Smooth muscle cell of the umbilical artery (primary cell): ENCODE measurements at places on chromosomes 4 and X. TPM values are rescaled to one million over a fixed set of nuclear protein-coding genes. Genes with fewer than 3 reads are reported as not detected.

Gene MAGED4
- total RNA-seq: 53.1 and 89.1 TPM in 2 replicates

Gene TCEAL6
- not detected in 2 replicates for total RNA-seq

Gene TGIF2LX
- total RNA-seq: not detected in 2 replicates

Gene SORCS2
- 2.3 and 3.3 TPM in 2 replicates for total RNA-seq

Gene PSAPL1
- total RNA-seq: not detected in 2 replicates
